Kasumi-1 (cell line): ENCODE measurements at places on chromosomes 1 and 21.

DNA sequence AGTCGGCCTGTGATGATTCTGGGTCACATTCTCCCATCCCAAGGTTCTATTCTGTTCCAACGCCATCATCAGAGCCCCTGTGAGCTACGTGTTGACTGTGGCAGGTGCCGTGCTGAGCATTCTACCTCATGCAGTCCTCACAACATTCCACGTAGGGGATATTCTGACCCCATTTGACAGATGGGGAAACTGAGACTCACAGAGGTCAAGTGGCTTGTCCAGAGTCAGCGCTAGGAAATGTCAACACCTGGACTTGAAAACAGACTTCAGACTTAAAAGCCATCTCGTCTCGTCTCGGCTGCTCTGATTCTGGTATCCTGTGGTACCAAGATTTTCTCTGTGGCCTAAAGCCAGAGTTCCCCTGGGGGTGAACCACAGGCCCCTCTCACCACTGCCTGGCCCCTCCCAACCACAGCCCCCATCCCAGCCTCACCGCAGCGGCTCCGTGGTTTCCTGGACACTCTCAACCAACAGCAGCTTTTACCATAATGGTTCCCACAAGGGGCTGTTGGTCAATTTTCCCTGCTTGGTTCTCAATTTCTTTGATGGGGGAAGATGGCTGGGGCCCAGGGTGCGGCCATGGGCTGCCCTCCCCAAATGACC, 39.6 kb downstream of the SDC3 start:
- DNase-seq: no peak

DNA sequence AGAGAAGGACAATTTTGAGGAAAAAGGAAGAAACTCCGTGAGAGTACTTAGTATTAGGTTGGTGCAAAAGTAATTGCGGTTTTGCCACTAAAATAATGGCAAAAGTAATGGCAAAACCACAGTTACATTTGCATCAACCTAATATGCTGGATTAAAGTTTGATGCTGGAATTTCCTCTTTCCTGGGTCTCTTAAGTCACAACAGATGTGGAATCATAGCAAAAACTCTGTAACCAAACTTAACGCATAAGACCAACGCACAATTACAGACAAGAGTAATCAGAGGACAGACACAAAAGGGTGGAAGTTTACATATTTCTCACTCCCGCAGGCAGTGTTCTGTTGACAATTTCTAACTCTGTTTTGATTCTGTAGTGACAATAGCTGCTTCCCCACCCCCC, 182.4 kb downstream of the BACH1 start:
- no peak for DNase-seq

DNA sequence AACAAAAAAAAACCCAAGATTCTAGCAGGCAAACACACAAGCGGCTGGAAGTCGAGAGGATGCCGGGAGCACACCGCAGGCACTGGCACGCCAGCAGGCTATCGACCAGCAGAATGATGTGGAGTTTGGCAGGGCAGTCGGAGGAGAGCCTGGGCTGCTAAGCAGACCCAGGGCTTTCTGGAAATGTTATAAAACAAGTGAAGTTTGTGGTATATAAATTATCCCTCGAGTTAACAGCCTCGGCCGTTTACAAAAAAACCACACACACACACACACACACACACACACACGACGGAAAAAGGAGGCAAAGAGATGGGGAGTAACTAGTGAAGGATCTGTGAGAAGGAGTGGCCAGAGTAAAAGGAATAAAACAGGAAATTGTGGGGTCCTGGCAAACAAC, 87.2 kb upstream of the IVNS1ABP start:
- no peak for DNase-seq

DNA sequence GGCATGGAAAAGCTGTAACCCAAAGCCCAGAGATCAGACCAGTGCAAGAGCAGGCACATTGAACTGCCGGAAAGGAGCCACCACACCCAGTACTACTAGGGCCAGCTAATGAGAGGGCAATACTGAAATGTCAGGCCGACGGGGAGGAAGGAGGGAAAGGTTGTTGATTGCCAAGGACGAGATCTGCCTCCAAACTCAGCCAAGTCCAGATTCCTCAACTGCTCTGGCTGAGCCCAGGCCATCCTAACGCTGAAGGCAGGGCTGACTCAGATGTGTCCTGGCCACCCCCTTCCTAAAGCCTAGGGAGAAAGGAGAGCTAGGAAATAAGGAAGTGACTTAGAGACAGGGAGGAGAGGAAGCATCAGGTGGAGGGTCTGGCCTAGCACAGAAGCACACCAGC, 42.1 kb upstream of the IPO9 start:
- no peak for DNase-seq

- no peak for DNase-seq
Measured at GRCh38 chr21:35855484-35855883, 204.8 kb downstream of the SETD4 start.

DNA sequence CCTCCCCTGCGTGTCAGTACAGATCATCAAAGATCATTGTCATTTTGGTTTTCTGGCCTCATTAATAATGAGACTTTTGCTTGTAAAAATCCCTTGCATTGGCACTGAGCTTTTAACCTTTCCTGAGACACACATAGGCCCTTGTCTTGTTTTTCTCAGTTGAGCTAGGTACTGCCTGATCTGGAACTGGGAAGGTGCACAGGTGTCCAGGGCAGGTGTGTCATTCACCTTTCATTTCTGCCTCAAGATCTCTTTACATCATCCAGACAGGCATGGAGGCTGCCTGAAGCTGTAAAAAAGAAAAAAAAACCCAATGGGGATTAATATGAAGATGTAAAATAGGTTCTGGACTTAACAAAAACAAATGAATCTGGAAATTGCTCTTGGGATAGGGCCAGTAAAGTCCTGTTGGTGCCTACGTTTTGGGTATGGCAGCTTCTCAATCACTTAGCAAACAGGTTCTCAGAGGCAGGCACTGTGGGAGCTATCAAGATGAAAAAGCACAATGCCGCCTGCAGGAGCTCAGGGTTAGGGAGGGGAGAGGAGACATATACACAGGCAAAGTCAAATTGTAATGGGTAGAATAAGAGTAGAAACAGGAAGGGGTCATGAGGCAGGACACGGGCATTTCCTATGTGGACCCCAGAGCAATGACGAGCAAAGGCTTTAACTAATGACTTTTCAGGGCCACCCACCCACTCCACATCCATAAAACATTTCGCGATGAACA, 1.0 kb upstream of the KCNC4 start:
- DNase-seq: no peak

DNA sequence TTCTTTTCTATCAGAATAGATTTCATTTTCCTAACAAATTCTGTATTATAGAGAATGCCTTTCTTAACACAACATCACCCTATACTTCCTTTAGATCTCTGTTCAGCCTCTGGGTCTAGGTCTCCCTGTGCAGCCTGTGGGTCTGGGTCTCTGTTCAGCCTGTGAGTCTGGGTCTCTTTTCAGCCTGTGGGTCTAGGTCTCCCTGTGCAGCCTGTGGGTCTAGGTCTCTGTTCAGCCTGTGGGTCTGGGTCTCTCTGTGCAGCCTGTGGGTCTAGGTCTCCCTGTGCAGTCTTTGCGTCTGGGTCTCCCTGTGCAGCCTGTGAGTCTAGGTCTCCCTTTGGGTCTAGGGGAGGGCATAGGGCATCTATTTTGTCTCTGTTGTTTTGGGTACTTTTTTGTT, 59.6 kb upstream of the DIP2A start:
- no peak for DNase-seq
